ENCODE measurements at places on chromosomes 2 and 18.

DNA sequence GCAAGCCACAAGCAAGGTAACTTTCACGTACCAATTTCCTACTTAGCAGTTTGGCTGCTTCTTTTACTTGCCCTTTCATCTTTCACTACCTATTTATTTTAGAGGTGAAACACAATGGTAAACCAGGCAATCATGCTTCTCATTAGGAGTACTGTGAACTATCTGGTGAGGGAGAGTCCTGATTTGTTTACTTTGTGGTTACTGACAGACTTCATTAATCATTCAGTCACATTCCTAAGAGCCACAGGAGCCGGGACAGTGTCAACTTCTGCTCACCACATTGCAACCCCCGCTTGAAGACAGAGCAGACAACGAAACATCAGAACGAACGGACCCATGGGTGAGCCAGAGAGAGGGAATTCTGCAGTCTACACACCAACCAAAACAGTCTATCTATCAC is 28.8 kb downstream of the TUBB6 start:
- no peak for DNase-seq

DNA sequence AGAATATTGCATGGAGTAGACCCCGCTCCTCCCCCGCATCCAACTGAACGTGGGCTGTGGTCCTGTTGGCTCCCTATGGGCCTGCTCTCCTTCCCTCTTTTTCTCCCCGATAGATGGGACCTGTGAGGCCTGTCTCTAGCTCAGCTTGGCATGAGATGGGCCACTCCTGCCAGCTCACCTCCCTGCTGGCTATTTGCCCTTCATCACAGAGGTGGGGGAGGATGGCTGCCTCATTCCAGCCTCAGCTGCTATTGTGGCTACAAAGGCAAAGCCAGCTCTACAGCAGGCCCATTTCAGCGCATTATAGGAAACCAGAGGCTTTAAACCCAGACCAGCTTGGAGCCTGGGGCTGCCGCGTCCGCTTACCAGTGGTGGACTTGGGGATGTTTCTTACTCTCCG is 313.9 kb downstream of the GBX2 start:
- DNase-seq, result no peak

- no peak for DNase-seq
These were observed 168.2 kb upstream of the MYCN start for GRCh38 chr2:15772086-15772595.

DNA sequence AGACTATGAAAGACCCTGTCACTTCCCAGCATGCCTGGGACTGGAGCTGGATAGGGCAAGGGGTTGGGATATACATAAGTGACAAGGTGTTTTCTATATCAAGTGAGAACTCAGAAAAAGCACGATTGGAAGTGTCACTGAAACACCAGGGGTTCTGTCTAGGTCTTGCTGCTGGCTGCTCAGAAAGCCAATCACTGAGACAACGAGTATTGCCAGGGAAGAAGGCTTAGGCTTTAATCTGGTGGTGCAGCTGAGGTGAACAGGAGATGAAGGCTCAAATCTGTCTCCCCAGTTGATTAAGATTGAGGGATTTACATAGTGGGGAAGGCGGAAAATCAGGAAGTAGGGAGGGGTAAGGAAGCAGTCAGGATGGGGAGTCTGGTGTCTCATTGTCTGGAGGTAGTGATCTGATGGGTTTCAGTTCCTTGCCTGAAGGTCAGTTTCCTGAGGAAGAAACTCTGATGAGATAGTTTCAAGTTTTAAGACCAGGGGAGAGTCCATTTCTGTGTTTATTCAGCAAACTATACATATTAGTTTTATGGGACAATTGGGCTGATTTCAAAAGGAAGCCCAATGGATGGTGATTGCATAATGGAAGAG is 3.5 kb upstream of the C2orf74 start:
- no peak for DNase-seq

GRCh38 chr2:109435901-109436598 is 177.7 kb downstream of the SEPTIN10 start:
- no peak for DNase-seq

- DNase-seq, result no peak
These were observed 90.9 kb upstream of the CERS6 start for GRCh38 chr2:168365094-168365621.

DNA sequence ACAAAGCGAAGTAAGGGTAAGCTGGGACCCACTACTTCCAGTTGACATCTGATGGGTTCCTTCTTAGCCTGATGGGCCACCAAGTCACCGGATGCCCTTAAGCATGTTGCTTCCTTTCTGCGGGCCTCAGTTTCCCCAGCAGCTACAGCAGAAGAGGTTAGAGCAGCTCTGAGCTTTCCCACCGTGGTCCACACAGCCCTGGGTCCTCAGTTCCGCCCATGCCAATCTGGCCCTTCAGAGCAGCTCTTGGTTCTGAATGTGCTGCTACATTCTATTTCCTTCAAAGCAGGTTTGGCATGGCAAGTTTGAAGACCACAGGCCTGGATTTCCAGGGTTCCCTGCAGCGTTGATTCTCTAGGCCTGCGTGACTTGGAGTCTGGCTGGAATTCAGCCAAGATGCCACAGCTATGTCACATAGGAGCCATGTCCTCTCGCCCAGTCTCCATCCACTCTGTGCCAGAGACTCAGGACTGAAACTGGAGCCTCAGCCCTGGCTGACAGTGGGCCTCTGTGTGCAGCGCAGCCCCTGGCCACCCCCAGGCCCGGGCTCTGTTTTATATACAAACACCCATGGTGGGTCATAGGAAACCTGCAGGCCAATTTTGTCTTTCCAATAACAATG is 79.6 kb downstream of the TFCP2L1 start:
- no peak for DNase-seq

DNA sequence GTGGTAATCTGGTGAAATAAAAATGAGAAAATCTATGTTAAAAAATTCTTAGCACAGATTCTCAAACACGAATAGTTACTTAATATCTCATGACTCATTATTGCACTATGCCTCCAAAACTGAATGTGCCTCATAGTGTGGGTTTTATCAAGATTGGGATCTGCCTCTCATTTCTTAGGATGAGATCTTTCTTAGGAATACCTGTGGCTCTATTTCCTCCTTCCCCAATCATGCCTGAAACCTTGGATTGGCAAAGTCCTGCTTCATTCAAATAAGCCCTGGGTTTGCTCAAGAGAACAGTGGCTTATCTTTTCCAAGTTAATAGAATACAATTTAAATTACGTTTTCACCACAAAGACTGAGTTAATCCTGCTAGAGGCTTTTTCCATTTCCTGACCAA is 100.3 kb downstream of the DPP10 start:
- no peak for DNase-seq

GRCh38 chr18:44680273-44681075 is at the start of gene SETBP1:
Gene SETBP1, plus strand, starts transcription at chr18:44680888. Its CDS starts 20,459 bp downstream, at chr18:44701347.
- peak; percentile 40 for DNase-seq

- no peak for DNase-seq
These were observed 100.9 kb upstream of the PTPRM start for GRCh38 chr18:7466190-7466589.

GRCh38 chr2:42764901-42765300 is 966 bp upstream of the OXER1 start:
- no peak for DNase-seq

- no peak for DNase-seq
These were observed 54.6 kb downstream of the PRKCE start for GRCh38 chr2:45706033-45706432.

DNA sequence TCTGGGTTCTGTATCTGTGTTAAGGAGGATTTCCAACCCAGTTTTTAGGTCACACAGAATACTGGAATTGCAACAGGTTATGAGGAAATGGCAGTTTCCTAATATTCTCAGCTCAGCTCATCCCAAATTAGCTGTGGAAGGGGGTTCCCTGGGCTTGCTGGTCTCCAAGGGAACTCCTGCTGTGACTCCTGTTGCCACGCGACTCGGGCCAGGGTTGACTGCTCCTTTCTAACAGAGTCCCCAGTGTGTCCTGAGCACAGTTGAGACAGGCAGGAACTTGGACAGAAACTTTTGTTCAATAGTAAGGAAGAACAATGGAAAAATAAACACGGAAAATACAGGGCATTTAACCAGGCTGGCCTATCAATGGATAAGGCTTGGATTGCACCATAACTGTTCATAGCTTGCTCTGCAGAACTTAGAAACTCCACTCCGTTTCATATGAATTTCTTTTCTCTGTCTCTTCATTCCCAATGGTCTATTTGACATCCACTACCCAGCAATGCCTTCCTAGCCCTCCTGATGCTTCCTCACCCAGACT is 3.8 kb upstream of the ROCK2 start:
- no peak for DNase-seq

DNA sequence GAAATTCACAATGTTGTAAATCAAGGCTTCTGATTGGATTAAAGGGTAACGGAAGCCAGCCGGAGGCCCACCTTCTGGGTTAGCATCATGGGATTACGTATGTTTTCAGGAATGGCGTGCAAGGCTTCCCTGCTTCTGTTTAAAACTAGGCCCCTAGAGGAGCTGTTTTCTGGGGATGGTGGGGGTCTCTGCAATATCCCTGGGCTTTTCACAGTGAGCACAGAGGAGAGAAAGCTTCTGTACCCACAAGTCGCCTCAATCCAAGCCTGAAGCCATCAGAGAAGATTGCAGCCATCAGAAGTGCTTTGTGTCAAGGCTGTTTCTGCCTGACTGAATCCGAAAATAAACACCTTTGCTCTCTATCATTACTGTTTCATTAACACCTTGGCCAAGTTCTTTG is 226.9 kb upstream of the SMIM21 start:
- DNase-seq, result no peak

- no peak for DNase-seq
These were observed 29.1 kb upstream of the THSD7B start for GRCh38 chr2:136736236-136736635.

- no peak for DNase-seq
These were observed 19.5 kb downstream of the CXCR4 start for GRCh38 chr2:136098441-136098840.

- DNase-seq, result no peak
These were observed 95.9 kb downstream of the PRKCE start for GRCh38 chr2:45747363-45747762.

- no peak for DNase-seq
These were observed 16.0 kb downstream of the ZBTB7C start for GRCh38 chr18:48393170-48393569.

Measured in NCI-H1930 (cell line).